T-helper 2 cell treated with Interferon-gamma antibody and Interleukin-4, amounts not matched to agents 100 ng/mL and 5 ng/mL, for 36 hours (primary cell): ENCODE measurements at places on chromosomes 11 and 22. TPM values are rescaled to one million over a fixed set of nuclear protein-coding genes. Genes with fewer than 3 reads are reported as not detected.

The PKDREJ gene
- total RNA-seq = not detected in 2 replicates

The SLC22A8 gene
- not detected in 2 replicates for total RNA-seq

The GAL3ST3 gene
- total RNA-seq = not detected in 2 replicates

The KRTAP5-9 gene
- 0.18 and 0.39 TPM in 2 replicates for total RNA-seq

The KDELR3 gene
- 1.3 and 1.6 TPM in 2 replicates for total RNA-seq

The CARD16 gene
- total RNA-seq = 61.6 and 65.3 TPM in 2 replicates

The SYT7 gene
- total RNA-seq = not detected in 2 replicates

The RBMXL2 gene
- 0.09 TPM in 1 of 2 replicates, not detected in the other for total RNA-seq

The UBQLNL gene
- total RNA-seq = 0.09 and 0.18 TPM in 2 replicates

The MS4A6E gene
- total RNA-seq = not detected in 2 replicates

The SELENOO gene
- 22.4 and 25.0 TPM in 2 replicates for total RNA-seq

The NAV2 gene
- total RNA-seq = 0.36 and 0.45 TPM in 2 replicates

The DLAT gene
- total RNA-seq = 37.3 and 41.6 TPM in 2 replicates

The TRPM5 gene
- not detected in 2 replicates for total RNA-seq

The OR51I1 gene
- not detected in 2 replicates for total RNA-seq

The DAGLA gene
- 0.07 and 0.09 TPM in 2 replicates for total RNA-seq

The TMPRSS6 gene
- total RNA-seq = 0.55 and 0.75 TPM in 2 replicates

The FGF3 gene
- not detected in 2 replicates for total RNA-seq

The KRTAP5-7 gene
- 0.14 and 0.25 TPM in 2 replicates for total RNA-seq

The DEFB131B gene
- total RNA-seq = not detected in 2 replicates

The MOB2 gene
- total RNA-seq = 39.6 and 41.3 TPM in 2 replicates

The PATE2 gene
- total RNA-seq = not detected in 2 replicates
